ENCODE measurements at places on chromosomes 12 and 14.

DNA sequence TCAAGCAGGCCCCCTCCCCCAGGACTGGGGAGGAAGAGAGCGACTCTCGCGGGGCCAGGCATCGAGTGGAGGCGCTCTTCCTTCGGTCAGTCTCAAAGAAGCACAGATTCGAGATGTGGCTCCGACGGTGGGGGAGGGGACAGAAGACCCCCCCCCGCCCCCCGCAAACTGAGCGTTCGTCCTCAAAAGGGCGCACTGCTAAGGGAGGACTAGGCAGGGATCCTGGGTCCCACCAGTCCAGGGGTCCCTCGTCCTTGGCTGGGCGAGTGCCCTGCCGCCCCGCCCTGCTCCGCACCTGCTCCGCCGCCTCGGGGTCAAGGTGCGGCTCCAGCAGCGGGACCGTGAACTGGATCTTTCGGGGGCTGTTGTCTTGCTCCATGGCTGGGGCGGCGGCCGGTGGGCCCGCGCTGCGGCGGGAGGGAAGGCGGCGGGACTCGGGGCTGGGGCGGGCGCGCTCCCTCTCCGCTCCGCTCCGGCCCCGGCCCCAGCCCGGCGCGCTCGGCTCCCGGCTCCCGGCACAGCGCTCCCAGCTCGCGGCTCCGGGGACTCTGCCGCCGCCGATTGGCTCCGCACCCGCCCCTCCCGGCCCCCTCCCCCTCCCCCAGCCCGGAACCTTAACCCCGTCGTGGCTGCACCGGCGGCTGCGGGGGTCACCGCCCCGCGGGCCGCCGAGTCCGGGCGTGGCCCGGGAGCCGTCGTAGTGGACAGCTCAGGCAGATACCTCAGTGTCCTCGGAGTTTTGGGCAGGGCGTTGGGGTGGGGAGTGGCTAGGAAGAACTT is at the start of gene PPP1R1A:
TSS of gene PPP1R1A (minus strand) at position 550 of the 780 bp plus-strand sequence. CDS start at position 379, 171 bp downstream.
- DNase-seq = no peak

- no peak for DNase-seq
These were observed at the start of gene CPNE8 for GRCh38 chr12:38905480-38906351. TSS of gene CPNE8 (minus strand) at chr12:38905591. CDS start at chr12:38905534, 57 bp downstream.

- DNase-seq = no peak
These were observed 43.3 kb downstream of the SLC24A4 start for GRCh38 chr14:92366237-92366636.

GRCh38 chr14:20048202-20048601 is 11.6 kb upstream of the OR4L1 start:
- DNase-seq = no peak

- no peak for DNase-seq
These were observed 33.2 kb upstream of the IRF2BPL start for GRCh38 chr14:77061630-77062257.
